ENCODE measurements at places on chromosomes 5 and 9.

DNA sequence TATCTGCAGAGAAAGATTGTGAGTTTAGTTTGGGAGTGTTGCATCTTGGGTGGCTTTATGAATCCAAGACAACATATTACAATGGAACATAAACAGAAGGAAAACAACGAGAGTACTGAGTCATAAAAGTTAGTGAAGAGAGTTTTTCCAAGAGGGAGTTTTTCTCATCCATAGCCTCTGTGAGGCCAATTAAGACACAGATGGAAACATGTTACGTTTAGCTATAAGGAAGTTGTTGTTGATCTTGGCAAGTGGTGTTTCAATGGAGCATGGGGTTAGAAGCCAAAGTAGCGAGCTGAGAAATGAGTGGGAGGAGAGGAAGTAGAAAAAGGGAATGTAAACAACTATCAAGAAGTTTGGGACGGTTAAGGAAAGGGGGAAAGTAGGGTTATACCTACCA, 53.3 kb upstream of the SPATA31D4 start:
- DNase-seq = no peak

DNA sequence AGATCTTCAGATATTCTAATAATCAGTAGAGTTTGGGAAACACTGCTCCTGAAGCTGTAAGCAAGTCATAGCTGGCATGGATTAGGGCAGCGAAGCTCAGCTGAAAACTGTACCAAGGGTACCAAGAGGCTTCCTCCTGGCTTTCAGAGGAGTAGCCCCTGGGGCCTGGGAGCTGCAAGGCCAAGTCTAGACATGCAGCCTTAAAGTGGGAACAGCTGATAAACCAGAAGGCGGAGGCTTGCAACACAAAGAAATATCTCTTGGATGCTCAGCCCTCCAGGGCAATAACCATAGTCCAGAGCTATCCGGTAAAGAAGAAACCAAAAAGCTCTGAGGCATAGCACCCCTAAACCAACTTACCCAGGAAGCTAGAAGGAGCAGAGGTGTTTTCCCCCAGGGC, 51.5 kb downstream of the MRPS30 start:
- DNase-seq = no peak

- no peak for DNase-seq
Measured at GRCh38 chr9:122116040-122116439, 22.9 kb upstream of the TTLL11 start.

DNA sequence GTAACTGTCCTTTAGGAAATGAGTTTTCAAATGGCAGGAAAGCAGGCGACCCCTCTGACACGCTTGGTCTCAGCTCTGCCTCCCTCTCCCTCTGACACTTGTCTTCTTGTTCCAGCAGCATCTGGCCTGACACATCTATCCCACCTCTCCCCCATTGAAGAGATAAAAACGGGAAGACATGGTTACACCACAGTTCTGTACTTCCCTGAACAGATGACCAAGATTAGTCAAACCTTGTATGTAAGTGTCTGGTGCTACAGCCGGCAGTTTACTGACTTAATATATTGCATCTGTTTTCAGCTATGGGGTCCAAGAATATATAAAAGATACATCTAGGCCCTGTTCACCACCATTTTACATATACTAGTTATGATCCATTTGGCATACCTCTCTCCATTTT, 29.6 kb upstream of the MLLT3 start:
- DNase-seq = no peak

GRCh38 chr5:79105868-79106267, 5.7 kb upstream of the BHMT start:
- no peak for DNase-seq
